A172 (cell line): ENCODE measurements at places on chromosomes 3 and 15. TPM values are rescaled to one million over a fixed set of nuclear protein-coding genes. Genes with fewer than 3 reads are reported as not detected.

GRCh38 chr3:30621576-30621975 is 15.2 kb downstream of the TGFBR2 start:
- no peak for DNase-seq

GRCh38 chr3:177279118-177279815 is 82.0 kb upstream of the TBL1XR1 start:
- no peak for DNase-seq

DNA sequence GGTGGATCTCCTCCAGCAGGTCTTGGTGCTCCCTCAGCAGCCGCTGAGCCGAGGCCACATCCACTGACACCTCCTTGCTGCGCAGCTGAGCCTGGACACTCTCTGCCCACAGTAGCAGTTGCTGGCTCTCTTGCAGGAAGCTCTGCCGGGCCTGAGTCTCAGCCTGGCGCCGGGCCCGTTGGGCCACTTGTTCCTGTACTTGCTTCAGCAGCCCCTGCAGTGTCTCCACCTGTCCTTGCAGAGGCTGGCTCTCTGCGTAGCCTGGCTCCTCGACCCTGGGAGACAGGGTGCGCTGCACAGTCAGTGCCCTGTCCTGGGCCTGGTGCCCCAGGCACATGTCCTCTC is 15.5 kb downstream of the SPTBN5 start:
- no peak for DNase-seq

Gene GJD2
- not detected in 2 replicates for total RNA-seq

- DNase-seq, result no peak
Measured at GRCh38 chr3:6249679-6250078, 611.2 kb upstream of the GRM7 start.

Gene CHL1
- not detected in 2 replicates for total RNA-seq

- DNase-seq, result no peak
Measured at GRCh38 chr3:55658270-55658669, 171.2 kb upstream of the WNT5A start.

Gene CSPG4
- 132 and 171 TPM in 2 replicates for total RNA-seq
